ENCODE measurements at places on chromosomes 11 and 22.
A peak's percentile ranks its signal among the peaks of the same experiment; 100 is the strongest.

DNA sequence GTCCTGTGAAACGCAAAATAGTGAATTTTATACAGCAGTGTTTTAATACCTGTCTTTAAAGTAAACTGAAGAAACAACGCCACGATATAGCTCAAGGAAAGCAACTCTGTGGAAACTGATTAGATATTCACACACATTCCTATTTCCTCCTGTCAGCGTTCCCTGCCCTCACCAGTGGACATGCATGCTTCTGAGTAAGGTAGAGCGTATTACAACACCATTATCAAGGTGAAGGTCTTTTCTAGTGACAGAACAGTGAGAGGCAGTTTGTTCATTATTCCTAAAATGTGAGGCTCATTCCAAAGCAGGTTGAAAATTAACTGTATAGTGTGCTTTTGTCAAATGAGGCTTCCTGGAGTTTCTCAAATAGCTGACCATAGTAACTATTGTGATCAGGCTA, 153.1 kb downstream of the DDX10 start:
- DNase-seq: no peak

GRCh38 chr11:115017529-115017928, 339.2 kb downstream of the NXPE2 start:
- no peak for DNase-seq

GRCh38 chr11:61954851-61955421, 4.8 kb downstream of the BEST1 start:
- no peak for DNase-seq

DNA sequence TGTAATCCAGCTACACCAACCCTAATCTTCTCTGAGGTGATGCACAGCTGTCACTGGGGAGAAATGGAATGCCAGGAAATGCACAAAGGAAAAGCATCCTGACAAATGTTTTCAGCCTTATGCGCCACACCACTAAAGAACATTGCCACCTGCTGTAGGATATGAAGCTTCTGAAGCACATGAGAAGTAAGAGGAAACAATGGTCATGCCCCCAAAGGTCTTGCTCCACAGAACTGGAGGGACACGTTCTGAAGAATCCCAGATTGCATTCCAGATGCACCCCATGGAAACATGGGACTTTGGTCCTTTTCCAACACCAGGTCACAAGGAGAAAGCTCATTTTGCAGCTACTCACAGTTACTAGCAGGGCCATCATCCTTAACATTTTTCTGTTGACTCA, 48.7 kb upstream of the ZBED5 start:
- DNase-seq: no peak

- DNase-seq: no peak
These were observed 19.1 kb downstream of the TNRC6B start for GRCh38 chr22:40196628-40197360.

- DNase-seq: peak; percentile 34
These were observed 81.0 kb downstream of the BUD13 start for GRCh38 chr11:116691771-116692177.

GRCh38 chr22:25176175-25176574, 23.5 kb upstream of the CRYBB3 start:
- no peak for DNase-seq

DNA sequence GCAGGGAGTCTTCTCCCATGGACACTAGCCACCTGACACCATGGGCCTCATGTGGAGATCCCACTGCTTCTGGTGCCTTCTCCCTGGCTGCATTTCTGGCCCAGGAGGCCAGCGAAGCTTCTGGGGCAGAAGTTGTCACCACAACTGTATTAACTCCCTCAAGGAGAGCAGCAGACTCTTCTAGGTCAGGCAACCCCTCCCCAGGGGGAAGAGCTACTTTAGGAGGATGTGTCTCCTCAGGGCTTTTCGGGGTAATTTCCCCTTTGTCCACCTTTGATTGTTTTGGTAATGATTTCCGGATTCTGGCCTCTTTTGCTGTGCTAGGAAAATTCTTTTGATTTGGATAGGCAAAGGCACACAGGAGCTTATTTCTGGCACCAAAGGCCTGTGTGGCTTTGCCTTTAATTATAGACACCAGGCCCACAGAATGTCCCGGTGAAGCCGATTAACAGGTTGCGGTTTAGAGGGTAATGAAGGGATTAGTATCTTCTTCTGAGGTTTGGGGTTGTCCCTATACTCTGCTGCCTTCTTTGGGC, 8.9 kb upstream of the UCP2 start:
- no peak for DNase-seq

DNA sequence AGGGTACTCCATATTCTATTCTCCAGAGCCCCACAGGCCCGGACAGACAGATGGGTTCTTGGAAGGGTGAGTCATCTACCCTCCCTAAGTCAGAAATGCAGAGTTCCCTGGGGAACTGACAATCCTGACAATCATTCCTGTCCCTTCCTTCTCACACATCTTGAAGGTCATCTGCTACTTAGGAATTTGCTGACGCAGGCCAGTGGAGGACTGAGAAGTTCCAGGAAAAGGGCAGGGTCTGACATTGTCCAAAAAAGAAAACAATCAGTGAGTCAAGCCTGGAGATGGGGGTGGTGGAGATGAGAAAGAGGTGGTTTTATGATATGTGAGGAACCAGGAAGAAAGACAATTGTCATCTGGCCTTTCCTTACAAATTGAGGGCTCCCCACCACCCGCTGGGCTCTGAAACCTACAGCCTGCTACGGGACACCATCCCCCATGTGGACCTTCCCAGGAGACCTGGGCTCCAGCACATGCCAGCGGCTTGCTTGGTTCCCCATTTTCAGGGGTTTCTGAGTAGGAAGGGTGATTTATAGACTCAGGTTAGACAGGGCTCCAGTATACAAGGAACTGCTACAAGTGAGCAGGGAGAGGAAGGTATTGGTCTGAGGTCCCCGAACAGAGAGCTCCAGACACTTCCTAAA, 12.9 kb downstream of the CD59 start:
- DNase-seq: no peak

DNA sequence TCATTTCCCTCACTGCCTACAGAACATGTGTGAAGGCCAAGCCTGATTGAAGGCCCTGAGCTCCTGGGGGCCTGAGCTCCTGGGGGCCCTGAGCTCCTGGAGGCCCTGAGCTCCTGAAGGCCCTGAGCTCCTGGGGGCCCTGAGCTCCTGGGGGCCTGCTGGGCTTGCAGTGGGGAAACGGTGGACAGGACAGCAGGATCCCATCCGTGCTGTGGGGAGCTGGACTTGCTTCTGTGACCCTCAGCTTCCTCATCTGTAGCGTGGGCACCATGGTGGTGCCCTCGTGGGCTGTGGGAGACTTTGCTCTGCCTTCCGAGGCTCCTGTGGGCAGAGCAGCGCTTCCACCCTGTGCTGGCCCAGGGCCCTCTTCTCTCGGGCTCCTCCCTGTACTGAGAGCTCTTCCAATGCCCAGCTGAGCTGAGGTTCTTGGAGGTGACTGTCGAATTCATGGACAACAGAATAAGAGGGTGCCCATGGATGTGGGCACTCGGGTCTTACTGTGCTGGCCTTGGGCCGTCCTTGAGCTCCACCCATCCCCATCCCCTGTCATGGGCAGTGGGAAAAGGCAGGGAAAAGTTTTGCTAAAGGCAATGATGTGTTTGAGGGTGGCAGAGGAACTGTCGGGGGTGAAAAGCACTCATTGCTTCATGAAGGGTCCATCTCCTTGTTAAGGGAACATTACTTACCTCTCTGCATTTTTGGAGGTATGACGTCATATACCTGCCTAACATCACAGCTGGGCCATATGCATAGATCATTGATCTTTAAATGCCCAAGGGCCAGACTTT, 786.7 kb downstream of the TBC1D22A start:
- DNase-seq: no peak

DNA sequence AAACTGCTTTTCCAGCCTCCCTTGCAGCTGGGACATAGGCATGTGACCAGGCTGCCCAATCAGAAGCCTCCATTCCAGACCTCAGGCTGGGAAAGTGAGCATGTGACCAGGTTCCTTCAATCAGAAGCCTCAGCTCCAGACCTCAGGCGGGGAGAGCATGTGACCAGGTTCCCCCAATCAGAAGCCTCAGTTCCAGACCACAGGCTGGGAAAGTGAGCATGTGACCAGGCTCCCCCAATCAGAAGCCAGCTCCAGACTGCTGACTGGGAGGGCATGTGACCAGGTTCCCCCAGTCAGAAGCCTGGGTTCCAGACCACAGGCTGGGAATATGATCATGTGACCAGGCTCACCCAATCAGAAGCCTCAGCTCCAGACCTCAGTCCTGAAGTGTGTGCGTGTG, 11.7 kb upstream of the IL2RB start:
- no peak for DNase-seq

DNA sequence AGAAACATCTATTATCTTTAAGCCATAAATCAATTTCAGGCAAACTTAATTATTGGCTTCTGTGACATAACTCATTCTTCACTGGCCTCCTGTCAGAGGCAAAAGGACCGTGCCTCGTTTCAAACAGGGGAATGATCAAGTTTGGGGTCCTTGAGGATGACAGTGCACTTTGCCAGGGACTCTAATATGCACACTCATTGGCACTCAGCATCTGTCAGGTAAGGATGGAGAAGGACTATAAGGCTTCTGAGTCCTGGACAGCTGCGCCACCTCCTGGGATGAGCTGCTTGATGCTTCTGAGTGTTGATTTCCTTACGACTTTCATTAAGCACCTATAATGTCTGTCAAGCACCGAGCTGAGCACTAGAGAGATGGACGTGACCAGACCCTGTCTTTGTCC, 20.2 kb downstream of the BPIFC start:
- DNase-seq: no peak

DNA sequence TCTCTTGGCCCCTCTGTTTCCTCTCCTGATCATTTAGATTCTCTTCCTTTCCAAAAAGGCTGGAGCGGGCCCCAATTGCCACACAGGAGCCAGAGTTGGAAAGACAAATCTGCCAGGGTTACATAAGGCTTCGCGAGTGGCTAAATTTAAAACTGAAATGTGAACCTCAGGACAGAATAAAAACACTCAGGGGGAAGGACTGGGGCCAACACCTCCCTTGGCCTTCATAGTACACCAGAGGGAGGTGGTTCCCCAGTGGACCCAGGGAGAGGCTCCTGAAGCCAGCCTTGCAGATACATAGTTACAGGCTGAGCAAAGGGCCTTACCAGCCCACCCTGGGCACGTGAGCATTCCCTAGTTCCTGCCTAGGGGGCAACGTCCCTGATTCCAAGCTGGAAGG, 150.1 kb downstream of the MN1 start:
- no peak for DNase-seq

DNA sequence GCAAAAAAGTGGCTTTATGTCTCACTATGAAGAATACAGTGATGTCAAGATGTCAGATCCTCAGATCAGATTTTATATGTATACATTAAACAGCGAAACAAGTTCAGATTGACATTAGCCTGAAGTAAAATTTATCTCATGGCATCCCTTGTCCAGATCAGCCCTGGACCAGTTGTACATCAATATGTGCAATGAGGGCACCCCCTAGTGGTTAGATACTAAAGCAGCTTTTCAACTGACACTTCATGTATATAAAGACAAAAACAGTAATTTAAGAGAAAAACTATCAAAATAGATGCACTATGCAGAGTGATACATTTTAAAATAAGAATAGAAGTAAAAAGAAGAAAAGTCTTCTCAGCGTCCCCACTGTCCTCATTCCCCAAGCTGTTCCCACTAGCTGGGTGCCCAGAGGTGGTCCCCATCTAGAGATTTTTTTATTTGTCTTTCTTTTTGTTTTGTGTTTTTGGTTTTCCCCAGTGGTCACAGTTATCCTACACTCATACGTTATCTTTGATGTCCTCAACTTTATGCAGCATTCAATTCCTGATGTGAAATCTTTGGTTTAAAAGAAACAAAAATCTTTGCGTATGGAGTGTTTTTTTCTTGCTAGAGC, 2193.4 kb upstream of the RAG2 start:
- peak; percentile 23 for DNase-seq

DNA sequence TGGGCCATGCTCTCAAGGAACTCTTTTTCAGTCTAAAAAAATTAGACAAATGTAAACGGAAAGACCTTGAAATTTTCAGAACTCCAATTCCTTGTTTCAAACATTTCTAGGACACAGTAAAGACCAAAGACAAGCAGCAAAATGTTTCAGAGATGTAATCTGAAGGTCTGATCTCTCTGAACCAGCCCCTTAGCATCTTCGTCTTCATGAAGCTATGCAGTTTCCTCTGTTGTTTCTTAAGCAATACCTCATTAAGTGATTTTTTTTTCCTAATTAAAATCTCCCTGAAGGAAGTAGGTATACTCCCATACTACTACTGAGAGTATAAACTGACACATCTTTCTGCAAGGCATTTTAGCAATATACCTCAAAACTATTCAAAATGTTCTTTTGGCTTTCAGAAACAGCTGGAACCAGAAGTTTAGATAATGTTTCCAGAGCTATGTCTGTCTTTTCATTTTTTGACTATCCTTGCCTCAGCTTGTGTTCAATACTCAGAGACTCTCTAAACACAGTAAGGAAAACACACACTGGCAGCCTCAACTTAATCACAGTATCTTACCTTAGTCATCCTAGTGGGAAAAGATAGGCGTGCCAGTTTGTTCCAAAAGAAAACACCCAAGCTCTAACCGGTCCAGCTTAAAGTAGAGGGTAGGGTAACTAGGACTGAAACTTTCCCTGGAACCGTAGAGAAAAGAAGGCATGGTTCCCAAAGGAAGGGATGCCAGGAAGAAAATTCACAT, 25.1 kb downstream of the SBF2 start:
- DNase-seq: no peak

- DNase-seq: no peak
These were observed 10.8 kb downstream of the LIF start for GRCh38 chr22:30235687-30236170.

Data from NCI-H187 (cell line).